SK-N-SH (cell line): ENCODE measurements at places on chromosomes 3 and 15. TPM values are rescaled to one million over a fixed set of nuclear protein-coding genes. Genes with fewer than 3 reads are reported as not detected.

Gene NGRN
- polyA plus RNA-seq, result 48.2 and 66.5 TPM in 2 replicates

Gene IGF2BP2
- polyA plus RNA-seq, result 5.4 and 5.9 TPM in 2 replicates

Gene TJP1
- polyA plus RNA-seq, result 17.5 and 23.7 TPM in 2 replicates

Gene NOX5
- polyA plus RNA-seq, result 0.02 and 0.05 TPM in 2 replicates

Gene GOLIM4
- polyA plus RNA-seq, result 38.3 and 42.3 TPM in 2 replicates

Gene KCNMB2
- not detected in 2 replicates for polyA plus RNA-seq

Gene PP2D1
- not detected in 2 replicates for polyA plus RNA-seq

Gene DUT
- 67.1 and 79.3 TPM in 2 replicates for polyA plus RNA-seq

Gene KLHL6
- polyA plus RNA-seq, result not detected in 2 replicates

Gene FBXO40
- polyA plus RNA-seq, result not detected in 2 replicates

Gene UROC1
- polyA plus RNA-seq, result not detected in 2 replicates

Gene SEMA6D
- 0.30 and 0.47 TPM in 2 replicates for polyA plus RNA-seq

Gene ARRDC4
- 2.3 and 3.9 TPM in 2 replicates for polyA plus RNA-seq

Gene PLOD2
- polyA plus RNA-seq, result 0.58 and 0.93 TPM in 2 replicates

Gene MUSTN1
- polyA plus RNA-seq, result 0.42 and 0.54 TPM in 2 replicates

Gene RARRES1
- polyA plus RNA-seq, result 0.11 and 0.15 TPM in 2 replicates

Gene BFSP2
- polyA plus RNA-seq, result not detected in 2 replicates

Gene ENTPD3
- polyA plus RNA-seq, result 0.02 and 0.05 TPM in 2 replicates

Gene CEP70
- 3.7 and 4.0 TPM in 2 replicates for polyA plus RNA-seq

Gene SLC2A2
- polyA plus RNA-seq, result 0.59 and 0.63 TPM in 2 replicates

Gene ISLR2
- 0.56 and 0.58 TPM in 2 replicates for polyA plus RNA-seq

Gene SPINK8
- not detected in 2 replicates for polyA plus RNA-seq

Gene CCR9
- not detected in 2 replicates for polyA plus RNA-seq

Gene BUB1B
- 12.6 and 13.8 TPM in 2 replicates for polyA plus RNA-seq

Gene FES
- 0.03 and 0.13 TPM in 2 replicates for polyA plus RNA-seq

Gene TTLL13
- polyA plus RNA-seq, result 0.03 and 0.06 TPM in 2 replicates

Gene IFT122
- 20.1 and 20.8 TPM in 2 replicates for polyA plus RNA-seq

Gene SLC9A9
- 0.05 TPM in 1 of 2 replicates, not detected in the other for polyA plus RNA-seq

Gene CYP8B1
- polyA plus RNA-seq, result not detected in 2 replicates

Gene BAHD1
- 4.7 and 5.5 TPM in 2 replicates for polyA plus RNA-seq

Gene MUC13
- polyA plus RNA-seq, result not detected in 2 replicates

Gene HESX1
- polyA plus RNA-seq, result 1.2 and 2.5 TPM in 2 replicates
